ENCODE measurements at places on chromosomes 4 and X.

DNA sequence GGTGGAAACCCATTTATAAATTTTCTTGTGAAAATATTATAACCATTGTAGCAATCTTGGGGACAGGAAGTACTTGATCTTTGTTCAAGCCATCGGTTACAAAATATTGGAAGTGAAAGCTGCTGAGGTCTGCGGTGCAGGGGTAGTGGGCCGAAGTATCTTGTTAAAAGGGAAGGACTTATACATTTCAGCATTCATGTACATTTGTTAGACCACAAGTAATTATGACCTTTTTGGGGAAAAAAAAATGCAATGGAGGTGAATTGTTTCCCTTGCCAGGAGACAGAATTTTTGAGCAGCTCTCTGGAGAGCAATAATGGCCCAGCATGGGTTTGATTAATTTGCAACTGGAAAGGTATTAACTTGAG is 121.3 kb downstream of the EGF start:
- no peak for DNase-seq

- peak; percentile 39 for DNase-seq
Measured at GRCh38 chr4:147799986-147800555, 68.2 kb downstream of the ARHGAP10 start.

DNA sequence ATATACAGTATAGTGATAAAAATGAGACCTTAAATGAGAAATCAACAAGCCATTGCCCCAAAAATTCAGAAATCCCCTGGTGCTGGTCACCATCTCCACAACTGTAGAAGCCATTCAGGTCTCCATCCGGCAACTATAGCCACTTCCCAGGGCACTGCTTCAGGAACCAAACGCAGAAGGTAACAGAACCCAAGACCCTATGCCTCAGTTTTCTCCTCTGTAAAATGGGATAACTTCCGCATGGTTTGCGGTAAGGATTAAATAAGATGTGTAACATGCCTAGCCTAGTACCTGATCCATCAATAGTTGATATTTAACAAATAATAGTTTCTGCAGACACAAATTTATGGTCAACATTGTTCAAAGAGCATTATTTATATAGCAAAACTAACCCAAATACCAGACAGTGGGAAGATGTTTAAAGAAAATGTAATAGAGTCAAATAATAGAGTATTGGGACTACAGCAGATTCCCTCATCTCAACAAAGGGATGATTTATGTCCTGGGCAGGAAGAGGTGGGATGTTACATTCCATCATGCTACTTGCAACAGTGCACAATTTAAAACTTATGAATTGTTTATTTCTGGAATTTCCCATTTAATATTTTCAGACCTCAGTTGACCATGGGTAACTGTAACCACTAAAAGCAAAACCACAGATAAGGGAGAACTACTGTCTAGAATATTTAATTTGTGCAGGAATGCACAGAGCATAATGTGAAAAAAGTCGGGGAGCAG is 30.0 kb downstream of the IRF2 start:
- DNase-seq, result no peak

DNA sequence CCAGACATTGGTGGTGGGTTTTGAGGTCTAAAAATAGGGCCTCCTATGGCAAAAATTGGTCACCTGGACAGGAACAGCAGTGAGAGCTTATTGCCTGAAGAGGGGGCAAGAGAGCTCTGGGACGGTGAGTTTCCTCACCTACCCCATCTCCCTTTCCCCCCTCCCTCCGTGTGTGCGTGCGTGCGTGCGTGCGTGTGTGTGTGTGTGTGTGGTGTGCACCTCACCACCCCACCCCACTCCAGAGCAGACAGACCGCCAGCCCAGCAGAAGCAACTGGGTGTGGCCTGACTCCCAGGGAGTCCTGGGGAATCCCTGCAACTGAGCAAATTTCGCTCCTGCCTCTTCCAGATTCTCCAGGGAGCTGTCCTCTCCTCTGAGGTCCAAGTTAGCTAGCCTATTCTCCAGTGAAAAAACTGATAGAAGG is 44.7 kb downstream of the PRPS1 start:
- DNase-seq, result peak; percentile 51

- no peak for DNase-seq
Measured at GRCh38 chrX:1546691-1547251, 9.8 kb upstream of the P2RY8 start.

- DNase-seq, result no peak
Measured at GRCh38 chr4:150782921-150783320, 201.0 kb downstream of the MAB21L2 start.

- no peak for DNase-seq
Measured at GRCh38 chr4:7199771-7200441, 7.6 kb downstream of the SORCS2 start.

DNA sequence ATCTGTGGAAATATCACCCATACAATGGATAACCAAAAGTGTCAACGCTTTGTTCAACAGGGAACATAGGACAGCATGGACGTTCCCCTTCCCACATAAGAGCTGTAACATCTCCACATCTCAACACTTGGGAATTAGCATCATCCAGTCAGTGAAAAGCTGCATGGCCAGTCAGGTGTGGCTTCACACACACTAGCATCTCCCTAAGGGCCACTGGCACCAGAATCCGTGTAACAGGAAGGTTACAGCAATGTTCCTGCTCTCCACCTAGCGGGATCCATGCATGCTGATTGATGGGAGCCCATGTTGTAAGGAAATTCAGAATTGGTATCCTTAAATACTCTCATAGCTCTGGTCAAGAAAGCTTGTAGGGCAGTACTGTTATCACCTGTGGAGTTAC is 78.8 kb downstream of the EVC2 start:
- DNase-seq, result no peak

DNA sequence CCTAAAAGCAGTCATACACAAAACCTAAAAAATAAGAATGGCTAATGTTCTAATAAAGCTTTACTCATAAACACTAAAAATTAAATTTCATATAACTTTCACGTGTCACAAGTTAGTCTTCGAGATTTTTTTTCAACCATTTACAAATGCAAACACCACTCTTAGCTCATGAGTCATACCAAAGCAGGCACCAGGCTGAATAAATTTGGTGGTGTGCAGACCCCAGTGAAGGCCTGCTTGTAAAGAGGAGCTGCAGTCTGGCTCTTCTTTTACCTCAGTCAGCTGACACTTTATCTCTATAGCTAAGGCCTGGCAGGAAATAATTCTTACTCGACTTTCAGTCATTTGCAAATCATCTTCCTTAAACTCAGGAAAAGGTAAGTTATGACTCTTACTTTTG is 37.4 kb downstream of the CLOCK start:
- no peak for DNase-seq

- no peak for DNase-seq
Measured at GRCh38 chr4:188175288-188175687, 36.0 kb downstream of the TRIML1 start.

DNA sequence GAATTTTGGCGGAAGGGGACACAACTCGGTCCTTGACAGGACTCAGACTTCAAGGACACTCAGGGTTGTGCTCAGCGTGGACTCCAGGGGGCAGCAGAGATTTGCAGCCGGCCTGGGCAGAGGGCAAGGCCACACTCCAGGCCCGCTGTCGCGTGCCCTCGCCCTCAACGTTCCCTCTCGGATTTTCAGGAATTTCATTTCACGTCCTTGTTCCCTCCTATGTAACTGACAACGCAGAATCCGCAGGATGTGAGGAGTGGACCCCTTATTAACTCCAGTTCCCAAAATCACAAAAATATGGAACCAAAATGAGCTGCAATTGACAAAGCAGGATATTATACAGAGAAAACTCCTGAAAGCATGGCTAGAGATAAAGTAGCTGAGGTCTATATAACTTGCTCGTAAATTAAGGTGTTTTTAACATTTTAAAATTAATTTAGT is 21.0 kb upstream of the DCTD start:
- DNase-seq, result peak; percentile 57

DNA sequence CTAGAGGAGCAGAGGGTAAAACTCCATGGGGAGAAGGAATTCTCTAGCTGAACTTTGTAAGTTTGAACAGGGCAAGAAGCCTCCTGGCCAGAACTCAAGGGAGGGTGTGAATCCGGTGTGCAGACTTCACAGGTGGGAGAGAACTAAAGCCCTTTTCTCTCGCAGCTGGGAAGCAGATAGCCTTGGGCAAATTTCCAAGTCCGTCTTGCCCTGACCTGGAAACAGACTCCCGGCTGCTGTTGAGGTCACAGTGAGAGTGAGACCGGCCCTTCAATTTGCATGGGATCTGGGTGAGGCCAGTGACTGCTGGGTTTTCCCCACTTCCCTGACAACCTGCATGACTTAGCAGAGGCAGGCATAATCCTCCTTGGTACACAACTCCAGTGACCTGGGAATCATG is 94.5 kb upstream of the ZNF827 start:
- no peak for DNase-seq

DNA sequence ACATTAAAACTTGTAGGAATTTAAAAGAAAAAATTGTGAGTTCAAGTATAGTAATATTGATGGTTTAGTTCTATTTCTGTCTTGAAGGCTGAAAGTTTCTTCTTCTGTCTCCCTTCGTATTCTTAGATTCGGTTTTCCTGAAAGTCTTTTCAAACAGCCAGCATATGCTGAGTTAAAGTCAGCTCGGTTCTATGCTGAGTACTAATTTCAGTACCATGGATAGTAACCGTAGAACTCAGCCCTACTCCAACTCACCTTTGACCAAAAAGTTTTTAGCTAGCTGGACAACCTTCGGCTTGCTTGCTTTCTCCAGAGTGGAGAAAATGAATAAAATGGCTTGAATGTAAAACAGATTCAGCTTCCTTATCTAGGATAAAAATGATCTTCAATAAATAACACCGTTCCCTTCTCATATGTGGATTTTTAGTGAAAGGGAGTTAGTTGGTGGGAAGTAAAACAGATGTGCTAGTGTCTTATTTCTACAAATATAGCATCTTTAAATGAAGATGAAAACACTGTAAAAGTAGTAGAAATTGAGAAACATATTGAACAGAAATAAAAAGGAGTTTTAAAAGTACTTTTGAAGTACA is 5.2 kb downstream of the POU4F2 start:
- no peak for DNase-seq

DNA sequence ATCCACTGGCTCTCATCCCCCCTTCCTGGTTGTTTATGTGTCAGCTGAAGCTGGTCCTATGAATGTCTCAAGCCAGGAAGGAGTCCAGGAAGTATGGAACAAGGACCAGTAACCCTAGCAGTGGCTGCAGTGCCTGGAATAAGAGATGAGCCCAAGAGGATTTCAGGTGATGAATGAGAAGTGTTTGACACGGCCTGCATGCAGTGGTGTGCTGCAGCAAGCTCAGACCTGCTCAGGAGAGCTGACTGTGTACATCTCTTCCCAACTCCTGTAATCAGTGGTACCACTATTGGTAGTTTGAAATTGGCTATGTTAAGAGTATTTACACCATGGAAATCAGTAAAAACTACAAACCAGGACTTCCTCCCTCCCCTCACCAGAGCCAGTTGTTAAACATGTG is 88.0 kb downstream of the IQCM start:
- DNase-seq, result no peak

DNA sequence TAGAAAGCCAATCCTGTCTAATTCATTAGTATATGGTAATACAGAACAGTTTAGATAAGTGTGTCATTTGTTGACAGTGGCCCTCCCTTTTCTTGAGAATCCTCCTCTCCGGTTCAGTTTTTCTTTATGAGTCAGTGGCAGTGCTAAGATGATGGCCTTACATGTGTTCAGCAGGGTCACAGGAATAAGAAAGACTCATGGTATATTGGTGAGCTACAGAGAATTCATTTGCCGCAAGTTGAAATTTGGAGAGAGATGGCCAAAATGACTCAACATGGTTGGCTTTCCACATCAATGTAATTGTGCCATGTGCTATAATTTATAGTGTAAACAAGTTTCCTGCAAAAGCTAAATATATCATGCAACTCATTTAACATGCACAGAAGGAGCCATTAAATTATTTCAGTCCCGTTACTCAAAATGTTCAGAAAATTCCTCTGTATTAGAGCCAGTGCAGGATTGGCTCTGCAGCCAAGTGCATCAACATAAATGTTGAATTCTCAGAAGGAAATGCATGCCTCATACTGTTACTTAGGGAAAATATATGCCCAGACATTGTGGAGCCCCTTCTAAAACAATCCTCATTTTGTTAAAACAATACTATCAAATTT is 374.3 kb downstream of the AFF2 start:
- DNase-seq, result no peak

GRCh38 chrX:70255452-70255851 is 4.6 kb downstream of the P2RY4 start:
- no peak for DNase-seq

GRCh38 chr4:133389029-133389428 is 239.9 kb downstream of the PCDH10 start:
- DNase-seq, result no peak

GRCh38 chrX:39158801-39159657 is 357.8 kb downstream of the MID1IP1 start:
- DNase-seq, result no peak

DNA sequence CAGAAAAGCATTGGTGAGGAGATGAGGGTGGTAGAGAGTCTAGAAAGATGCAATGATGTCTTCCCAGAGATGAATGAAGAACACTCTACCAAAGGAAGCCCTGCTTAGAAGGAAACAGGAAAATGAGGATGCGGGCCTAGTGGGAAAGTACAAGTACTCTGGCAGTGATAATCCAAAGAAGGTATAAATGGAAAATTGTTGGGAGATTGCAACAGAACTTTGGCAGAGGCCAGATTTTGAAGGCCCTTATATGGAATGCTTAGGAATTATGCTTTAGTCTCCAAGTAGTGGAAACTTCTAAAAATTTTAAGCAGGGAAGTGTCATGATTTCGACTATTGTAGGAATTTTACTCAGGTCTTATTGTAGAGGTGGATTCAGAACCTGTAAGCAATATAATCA is 11.0 kb downstream of the ARSJ start:
- no peak for DNase-seq

- DNase-seq, result no peak
Measured at GRCh38 chrX:32276153-32276552, 935.2 kb downstream of the DMD start.

- DNase-seq, result no peak
Measured at GRCh38 chr4:788636-789297, 37.2 kb downstream of the CPLX1 start.

DNA sequence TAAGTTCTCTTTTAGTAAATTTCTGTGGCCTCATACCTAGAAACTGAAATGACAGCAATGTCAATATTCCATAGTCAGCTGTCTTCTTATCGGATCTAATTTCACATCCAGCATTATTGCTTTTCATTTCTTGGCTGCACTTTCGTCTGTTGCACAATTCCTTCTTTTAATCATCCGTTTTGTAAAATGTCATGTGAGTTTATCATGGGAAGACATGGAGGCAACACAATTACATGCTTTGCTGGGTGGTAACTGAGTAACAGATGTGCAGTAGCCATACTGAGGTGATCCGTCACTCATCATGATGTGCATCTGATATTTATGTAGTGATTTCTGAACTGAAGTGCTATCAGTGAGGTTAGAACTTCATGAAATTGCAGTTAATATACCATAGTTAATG is 68.3 kb upstream of the SLC7A11 start:
- DNase-seq, result no peak

- no peak for DNase-seq
Measured at GRCh38 chr4:128825226-128825625, 15.7 kb downstream of the JADE1 start.

- DNase-seq, result no peak
Measured at GRCh38 chrX:53738370-53738906, 51.9 kb upstream of the HUWE1 start.
